ENCODE measurements at places on chromosomes 7 and 10.

DNA sequence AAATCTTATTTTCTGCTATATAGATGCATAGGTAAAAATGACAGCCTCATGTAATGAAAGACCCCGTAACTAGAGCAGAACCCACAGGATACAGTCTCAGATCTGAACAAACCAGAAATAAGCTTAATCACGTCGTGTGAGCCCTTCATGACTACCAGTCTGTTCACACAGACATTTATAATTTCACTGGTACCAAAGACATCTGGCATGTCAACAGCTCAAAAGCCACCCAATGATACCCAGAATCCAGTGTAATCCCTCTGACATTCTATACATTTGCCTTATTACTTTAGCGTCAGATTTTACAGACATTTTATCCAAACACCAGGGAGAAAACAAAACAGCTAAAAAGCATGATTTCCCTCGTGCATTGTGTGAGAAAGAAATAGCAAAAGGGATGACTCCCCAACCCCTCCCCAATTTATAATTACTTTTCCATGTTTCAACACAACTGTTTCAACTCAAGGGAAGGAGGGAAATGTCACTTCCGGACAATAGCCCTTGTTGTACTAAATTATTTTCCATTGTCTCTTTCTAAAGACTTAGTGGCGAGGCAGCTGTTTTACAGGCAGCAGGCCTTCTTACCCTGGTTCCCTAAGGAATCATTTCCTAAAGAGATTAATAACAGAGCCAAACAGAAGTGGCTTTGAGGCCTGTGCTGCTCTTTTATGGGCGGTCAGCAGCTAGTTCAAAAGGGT, 33.2 kb downstream of the DOCK4 start:
- DNase-seq, result no peak

- DNase-seq, result no peak
These were observed 25.0 kb downstream of the SHH start for GRCh38 chr7:155787171-155787851.

DNA sequence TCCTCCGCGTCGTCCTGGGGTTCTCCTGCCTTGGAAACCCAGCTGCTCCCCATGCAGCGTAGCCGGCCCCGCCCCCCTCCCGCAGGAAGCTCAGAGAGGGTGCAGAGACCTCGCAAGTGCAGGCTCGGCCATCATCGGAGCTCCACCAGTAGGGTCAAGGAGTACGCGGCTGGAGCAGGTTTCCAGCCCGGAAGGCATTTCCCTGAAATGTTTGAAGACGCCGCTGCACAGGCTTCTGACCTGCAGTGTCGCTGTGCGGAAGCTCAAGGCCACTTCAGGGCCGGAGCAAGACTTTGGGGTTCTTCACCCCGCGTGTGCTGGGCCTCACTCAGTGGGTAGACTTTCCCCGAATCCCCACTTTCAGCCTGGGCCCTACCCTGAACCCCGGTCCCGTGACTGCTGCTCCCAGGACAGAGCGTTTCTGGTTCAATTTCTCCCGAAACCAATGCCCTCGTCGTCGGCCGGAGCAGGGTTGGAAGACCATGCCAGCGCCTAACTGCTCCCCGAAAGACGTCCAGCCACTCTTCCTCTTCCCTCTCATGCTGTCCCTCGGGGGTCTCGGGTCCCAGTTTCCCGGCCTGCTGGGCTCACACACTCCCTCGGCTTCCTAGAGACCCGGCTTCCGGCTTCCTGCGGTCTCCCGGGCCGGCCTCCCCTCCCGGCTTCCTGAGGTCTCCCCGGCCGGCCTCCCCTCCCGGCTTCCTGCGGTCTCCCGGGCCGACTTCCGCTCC, 52.1 kb downstream of the INSIG1 start:
- DNase-seq, result no peak

- DNase-seq, result no peak
These were observed 106.5 kb downstream of the WDR37 start for GRCh38 chr10:1162481-1163203.

- DNase-seq, result no peak
These were observed 191.5 kb downstream of the MGMT start for GRCh38 chr10:129658376-129659072.

DNA sequence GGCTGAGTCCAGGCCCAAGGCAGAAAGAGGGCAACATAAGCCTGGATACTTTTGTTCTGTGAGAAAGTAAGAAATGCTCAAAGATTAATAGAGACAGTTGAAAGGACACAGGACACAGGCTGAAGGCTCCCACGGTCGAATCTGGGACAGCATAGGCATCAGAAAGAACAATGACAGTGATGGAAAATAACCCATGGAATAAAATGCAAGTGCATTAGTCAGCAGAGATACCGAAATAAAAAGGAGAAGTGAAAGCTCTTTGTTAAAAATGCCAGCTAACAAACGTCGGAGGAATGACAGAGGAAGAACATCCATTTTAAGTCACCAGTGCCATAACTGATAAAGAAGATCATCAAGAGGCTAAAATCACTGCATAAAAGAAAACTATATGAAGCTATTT, 19.6 kb upstream of the AGAP5 start:
- no peak for DNase-seq

Data from stimulated activated naive B cell treated with anti-CD40 and anti-IgM and Interleukin-4, amounts not matched to agents 10 μg/mL and 1 μg/mL and 100 μg/mL, for 72 hours (primary cell).